A549 treated with RU486 at 1 μM for 4 hours (cell line): ENCODE measurements at places on chromosomes 5 and 9. TPM values are rescaled to one million over a fixed set of nuclear protein-coding genes. Genes with fewer than 3 reads are reported as not detected.

Gene PCDHGA7
- total RNA-seq: 0.67 to 1.1 TPM (median 0.88 TPM) in 5 replicates

Gene SPATA31D4
- total RNA-seq: not detected in 5 replicates

Gene KIAA0825
- 0.16 to 0.64 TPM (median 0.35 TPM) in 5 replicates for total RNA-seq

Gene SOWAHA
- 0.16 to 0.17 TPM (median 0.17 TPM) in 4 of 5 replicates, not detected in the other for total RNA-seq

Gene SECISBP2
- 13.4 to 21.1 TPM (median 19.5 TPM) in 5 replicates for total RNA-seq

Gene SLC22A4
- 3.9 to 5.1 TPM (median 4.8 TPM) in 5 replicates for total RNA-seq

Gene CDKN2B
- total RNA-seq: not detected in 5 replicates

Gene DENND1A
- 9.5 to 11.2 TPM (median 10.7 TPM) in 5 replicates for total RNA-seq

Gene RAD17
- 13.5 to 17.1 TPM (median 15.8 TPM) in 5 replicates for total RNA-seq

Gene TMEM215
- not detected in 5 replicates for total RNA-seq

Gene CBY3
- total RNA-seq: not detected in 5 replicates

Gene NR2F1-AS1
- 3.6 to 6.3 TPM (median 4.0 TPM) in 5 replicates for total RNA-seq

Gene IRX4
- total RNA-seq: 0.26 to 0.44 TPM (median 0.38 TPM) in 5 replicates

Gene NSA2
- 128 to 160 TPM (median 135 TPM) in 5 replicates for total RNA-seq

Gene NMUR2
- 0.08 to 0.14 TPM in 2 of 5 replicates, not detected in the others for total RNA-seq

Gene IFNB1
- total RNA-seq: 0.23 TPM in 1 of 5 replicates, not detected in the others

Gene KIF4B
- total RNA-seq: 0.02 to 0.06 TPM in 2 of 5 replicates, not detected in the others

Gene JAKMIP2
- not detected in 5 replicates for total RNA-seq

Gene TDRD7
- total RNA-seq: 10.5 to 14.3 TPM (median 12.1 TPM) in 5 replicates

Gene LCN10
- total RNA-seq: not detected in 5 replicates

Gene CARD9
- total RNA-seq: 0.42 to 1.9 TPM (median 0.95 TPM) in 5 replicates

Gene SPINK6
- total RNA-seq: 0.31 to 0.52 TPM (median 0.37 TPM) in 4 of 5 replicates, not detected in the other

Gene IL5
- total RNA-seq: not detected in 5 replicates

Gene TEX48
- total RNA-seq: not detected in 5 replicates

Gene ANGPTL2
- total RNA-seq: 0.06 TPM in 1 of 5 replicates, not detected in the others

Gene LRRC19
- total RNA-seq: not detected in 5 replicates

Gene SLC36A3
- total RNA-seq: not detected in 5 replicates

Gene ENDOG
- 14.5 to 32.2 TPM (median 27.6 TPM) in 5 replicates for total RNA-seq

Gene PCDHGC5
- total RNA-seq: 0.02 to 0.09 TPM in 2 of 5 replicates, not detected in the others

Gene ZNF462
- total RNA-seq: 4.7 to 5.6 TPM (median 5.0 TPM) in 5 replicates

Gene ZFP37
- 0.86 to 1.9 TPM (median 1.8 TPM) in 5 replicates for total RNA-seq

Gene TSLP
- total RNA-seq: not detected in 5 replicates

Gene HIGD2A
- 241 to 283 TPM (median 256 TPM) in 5 replicates for total RNA-seq

Gene ARID3C
- 0.07 to 0.17 TPM (median 0.13 TPM) in 3 of 5 replicates, not detected in the others for total RNA-seq

Gene C9
- total RNA-seq: not detected in 5 replicates

Gene TNFSF8
- 0.22 TPM in 1 of 5 replicates, not detected in the others for total RNA-seq

Gene GPR21
- not detected in 5 replicates for total RNA-seq

Gene FOXD1
- 13.0 to 22.7 TPM (median 21.2 TPM) in 5 replicates for total RNA-seq

Gene GAS1
- total RNA-seq: 0.07 to 0.12 TPM (median 0.09 TPM) in 4 of 5 replicates, not detected in the other

Gene SLC6A3
- total RNA-seq: 0.07 to 0.37 TPM (median 0.14 TPM) in 4 of 5 replicates, not detected in the other

Gene IFT74
- 7.7 to 16.0 TPM (median 13.7 TPM) in 5 replicates for total RNA-seq

Gene PCDHGB4
- total RNA-seq: 0.56 to 1.1 TPM (median 0.93 TPM) in 5 replicates

Gene OTP
- total RNA-seq: 0.08 to 0.19 TPM (median 0.13 TPM) in 4 of 5 replicates, not detected in the other

Gene HMMR
- total RNA-seq: 14.0 to 31.4 TPM (median 28.9 TPM) in 5 replicates

Gene NUTM2G
- total RNA-seq: not detected in 5 replicates
